Uterine smooth muscle cell (primary cell): ENCODE measurements at places on chromosomes 1 and 21. TPM values are rescaled to one million over a fixed set of nuclear protein-coding genes. Genes with fewer than 3 reads are reported as not detected.

The SNRPE gene
- total RNA-seq = 57.0 and 86.8 TPM in 2 replicates

The FCGR2B gene
- not detected in 2 replicates for total RNA-seq

The AZIN2 gene
- 4.7 and 8.0 TPM in 2 replicates for total RNA-seq

The NHLH1 gene
- total RNA-seq = not detected in 2 replicates

The LCE1B gene
- total RNA-seq = not detected in 2 replicates

The KIRREL1 gene
- 73.8 and 134 TPM in 2 replicates for total RNA-seq

The OR6P1 gene
- not detected in 2 replicates for total RNA-seq

The PTPRC gene
- under 0.01 TPM in 1 of 2 replicates, not detected in the other for total RNA-seq

The EDN2 gene
- total RNA-seq = not detected in 2 replicates

The ADAMTS5 gene
- total RNA-seq = 4.0 and 4.2 TPM in 2 replicates

The FCER1G gene
- not detected in 2 replicates for total RNA-seq

The NUAK2 gene
- total RNA-seq = 1.00 and 2.2 TPM in 2 replicates

The CFAP141 gene
- total RNA-seq = not detected in 2 replicates
